NCI-H526 treated with DMSO at 0.1 percent for 48 hours (cell line): ENCODE measurements at places on chromosomes 7 and 10.

GRCh38 chr7:362402-363096 lies 72.6 kb downstream of the FOXL3 start:
- DNase-seq: no peak

DNA sequence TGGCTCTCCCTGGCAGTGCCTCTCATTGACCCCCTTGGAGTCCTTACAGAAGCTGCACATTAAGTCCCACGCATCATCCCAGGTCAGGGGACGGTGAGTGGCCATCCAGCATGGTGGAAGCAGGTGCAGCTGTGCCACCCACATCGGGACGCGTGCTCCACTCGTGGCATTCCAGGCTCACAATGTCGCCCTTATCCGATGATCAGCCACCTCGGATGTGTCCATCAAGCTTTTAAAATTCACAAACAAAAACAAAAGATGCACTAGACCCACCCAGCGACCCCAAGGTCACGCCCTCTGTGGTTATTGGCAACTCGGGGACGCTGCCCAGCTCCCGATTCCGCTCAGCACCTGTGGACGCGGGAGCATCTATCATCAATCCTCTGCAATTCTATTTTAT lies 530.9 kb downstream of the PTPRN2 start:
- DNase-seq: no peak

- no peak for DNase-seq
Measured at GRCh38 chr10:74167443-74167842, 16.4 kb downstream of the ADK start.

DNA sequence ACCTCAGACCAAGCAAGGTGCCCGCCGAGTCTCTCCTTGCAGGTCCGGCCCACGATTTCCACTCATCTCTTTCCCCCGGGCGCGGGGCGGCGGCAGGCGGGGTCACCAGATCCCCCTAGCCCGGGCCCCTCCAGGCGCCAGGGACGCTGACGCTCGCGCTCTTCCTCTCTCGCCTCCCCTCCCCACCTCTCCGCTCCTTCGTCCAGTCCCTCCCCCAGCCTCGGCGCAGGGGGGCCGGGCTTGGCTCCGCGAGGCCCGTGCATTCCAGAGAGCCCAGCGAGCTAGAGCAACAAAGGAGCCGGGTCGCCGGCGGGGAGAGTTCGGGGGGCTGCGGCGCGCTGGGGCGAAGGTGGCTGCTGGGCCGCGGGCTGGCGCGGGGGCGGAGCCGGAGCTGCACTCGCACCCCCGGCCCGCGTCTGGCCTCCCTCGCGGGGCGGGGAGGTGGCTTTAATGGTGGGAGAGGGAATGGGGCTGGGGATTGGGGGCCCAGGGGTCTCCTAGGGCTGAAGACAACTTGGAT lies at the start of gene SMO:
Gene SMO (plus strand): TSS at position 262 of the 520 bp plus-strand sequence. CDS start 519 bp downstream, outside the sequence.
- peak; percentile 22 for DNase-seq

GRCh38 chr7:105675934-105676371 lies 94.7 kb upstream of the EFCAB10 start:
- no peak for DNase-seq

GRCh38 chr10:50929670-50930069 lies 44.2 kb upstream of the A1CF start:
- DNase-seq: no peak

GRCh38 chr10:96074776-96075175 lies 31.4 kb downstream of the CCNJ start:
- no peak for DNase-seq

GRCh38 chr10:3109633-3110032 lies 42.3 kb downstream of the PFKP start:
- DNase-seq: no peak

GRCh38 chr7:4799508-4800268 lies 24.3 kb downstream of the AP5Z1 start:
- no peak for DNase-seq

DNA sequence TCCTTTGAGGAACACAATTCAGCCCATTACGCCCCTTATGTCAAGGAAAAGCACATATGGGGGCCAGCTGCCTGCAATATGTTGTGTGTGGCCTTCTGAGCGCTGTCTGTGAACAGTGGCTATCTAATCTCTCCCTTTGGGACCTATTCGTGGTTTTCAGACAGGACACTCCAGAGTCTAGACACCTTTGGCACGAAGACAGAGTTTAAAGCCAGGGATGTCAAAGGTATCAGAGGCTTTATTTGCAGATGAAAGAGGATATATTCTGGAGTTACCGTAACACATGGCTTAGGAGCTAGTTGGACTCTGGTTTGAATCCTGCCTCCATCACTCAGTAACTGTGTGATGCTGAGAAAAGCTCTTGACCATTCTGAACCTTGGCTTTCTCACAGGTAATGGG lies 14.8 kb upstream of the EEPD1 start:
- no peak for DNase-seq

- DNase-seq: no peak
Measured at GRCh38 chr7:144391014-144391413, 12.5 kb downstream of the NOBOX start.

DNA sequence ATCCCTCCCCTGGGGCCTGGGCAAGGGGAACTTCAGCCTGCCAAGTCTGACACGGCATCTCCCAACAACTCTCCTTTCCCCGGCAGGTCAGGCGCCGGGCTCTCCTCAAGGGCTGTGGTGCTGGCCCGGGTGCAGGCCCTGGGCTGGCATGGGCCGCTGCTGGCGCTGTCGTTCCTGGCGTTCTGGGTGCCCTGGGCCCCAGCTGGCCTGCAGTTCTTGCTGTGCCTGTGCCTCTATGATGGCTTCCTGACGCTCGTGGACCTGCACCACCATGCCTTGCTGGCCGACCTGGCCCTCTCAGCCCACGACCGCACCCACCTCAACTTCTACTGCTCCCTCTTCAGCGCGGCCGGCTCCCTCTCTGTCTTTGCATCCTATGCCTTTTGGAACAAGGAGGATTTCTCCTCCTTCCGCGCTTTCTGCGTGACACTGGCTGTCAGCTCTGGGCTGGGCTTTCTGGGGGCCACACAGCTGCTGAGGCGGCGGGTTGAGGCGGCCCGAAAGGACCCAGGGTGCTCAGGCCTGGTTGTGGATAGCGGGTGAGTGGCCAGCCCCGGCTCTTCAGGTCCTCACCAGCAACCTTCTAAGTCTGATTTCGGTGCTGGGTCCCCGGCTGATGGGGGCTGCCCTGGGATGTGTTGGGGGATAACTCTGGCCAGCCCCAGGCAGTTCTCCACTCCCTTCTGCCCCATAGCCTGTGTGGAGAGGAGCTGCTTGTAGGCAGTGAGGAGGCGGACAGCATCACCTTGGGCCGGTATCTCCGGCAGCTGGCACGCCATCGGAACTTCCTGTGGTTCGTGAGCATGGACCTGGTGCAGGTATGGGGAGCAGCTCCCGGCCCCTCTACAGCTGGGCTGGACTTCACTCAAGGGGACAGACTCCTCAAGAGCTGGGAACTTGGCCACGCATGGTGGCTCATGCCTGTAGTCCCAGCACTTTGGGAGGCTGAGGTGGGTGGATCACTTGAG lies 19.5 kb upstream of the C10orf95 start:
- no peak for DNase-seq

DNA sequence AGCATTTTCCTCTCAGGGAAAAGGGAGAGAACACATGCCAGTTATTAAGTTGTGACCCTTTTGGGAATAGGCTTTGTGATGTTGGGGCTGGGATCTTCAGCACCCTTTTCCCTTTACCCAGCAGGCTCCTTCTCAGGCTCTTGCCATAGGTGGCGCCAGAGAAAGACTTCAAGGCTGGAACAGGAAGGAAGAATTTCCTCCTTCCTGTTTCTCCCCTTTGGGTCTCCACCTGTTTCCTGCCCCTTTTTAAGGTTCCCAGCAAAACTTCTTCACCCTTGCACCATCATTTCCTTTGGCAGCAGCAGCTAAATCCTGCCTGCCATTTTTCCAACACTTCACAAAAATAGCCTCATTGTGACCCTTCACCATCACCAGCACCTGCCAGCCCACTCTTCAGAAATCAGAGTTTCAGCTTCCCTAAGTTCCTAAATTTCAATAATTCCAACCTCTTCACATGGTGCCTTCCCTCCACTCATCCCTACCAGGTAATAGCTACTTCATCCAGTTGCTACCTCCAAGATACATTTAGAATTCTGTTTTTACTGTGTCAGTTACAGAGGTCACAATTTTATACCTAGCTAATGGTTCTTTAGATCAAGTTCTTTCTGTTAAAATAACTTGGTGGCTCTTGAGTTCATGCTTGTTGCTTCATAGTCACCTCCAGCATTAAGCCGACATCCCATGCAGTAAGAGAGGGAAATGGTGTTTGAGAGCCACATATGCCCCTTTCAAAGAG lies 22.4 kb upstream of the FOXK1 start:
- no peak for DNase-seq

GRCh38 chr10:80674809-80675208 lies 137.1 kb downstream of the SH2D4B start:
- DNase-seq: no peak

GRCh38 chr10:6463366-6463765 lies 116.7 kb downstream of the PRKCQ start:
- DNase-seq: no peak

DNA sequence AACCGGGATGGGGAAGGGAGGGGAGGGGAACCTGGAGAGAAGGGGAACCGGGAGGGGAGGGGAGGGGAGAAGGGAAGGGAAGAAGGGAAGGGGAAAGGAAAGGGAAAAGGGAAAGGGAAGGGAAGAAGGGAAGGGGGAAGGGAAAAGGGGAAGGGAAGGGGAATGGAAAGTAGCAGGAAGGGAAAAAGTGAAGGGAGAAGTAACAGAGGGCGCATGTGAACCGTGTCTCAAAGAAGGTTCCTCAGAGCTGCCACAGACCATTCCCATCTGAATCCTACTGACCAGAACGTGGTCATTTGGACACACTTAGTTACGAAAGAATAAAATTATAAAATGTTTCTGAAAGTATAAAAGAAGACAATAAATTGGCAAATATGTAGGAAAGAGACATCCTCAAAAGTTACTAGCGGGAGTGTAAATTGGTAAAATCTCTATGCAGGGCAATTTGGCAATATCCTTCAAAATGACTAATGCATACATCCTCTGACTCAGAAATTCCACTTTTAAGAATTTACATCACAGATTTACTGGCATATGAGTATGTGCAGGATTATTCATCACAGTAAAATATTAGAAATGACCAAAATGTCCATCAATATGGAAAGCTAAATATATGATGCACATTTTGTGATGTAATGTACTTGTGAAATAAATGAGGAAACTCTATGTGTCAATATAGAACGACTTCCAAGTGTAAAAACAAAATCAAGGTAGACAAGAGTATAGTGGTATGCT lies 12.9 kb downstream of the C10orf67 start:
- no peak for DNase-seq

GRCh38 chr10:30531751-30532530 lies 97.6 kb downstream of the LYZL2 start:
- DNase-seq: no peak

- no peak for DNase-seq
Measured at GRCh38 chr7:79528421-79528820, 75.0 kb upstream of the MAGI2 start.

DNA sequence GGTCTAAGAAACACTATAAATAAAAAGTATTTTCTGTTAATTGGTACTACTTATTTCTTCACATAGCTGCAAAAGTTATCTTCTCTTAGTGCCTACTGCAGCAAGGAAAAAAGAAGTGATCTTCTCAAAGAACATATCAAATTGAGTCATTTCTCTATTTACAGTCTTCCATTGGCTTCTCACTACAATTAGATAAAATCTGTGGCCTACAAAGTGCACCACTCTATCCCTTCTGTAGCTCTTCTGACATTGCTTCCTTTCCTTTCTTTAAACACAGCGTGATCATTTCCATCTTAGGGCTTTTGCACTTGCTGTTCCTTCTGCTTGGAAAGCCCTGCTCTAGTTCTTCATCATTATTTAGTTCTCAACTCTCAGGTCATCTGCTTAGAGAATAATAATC lies 44.7 kb downstream of the MXI1 start:
- DNase-seq: no peak

DNA sequence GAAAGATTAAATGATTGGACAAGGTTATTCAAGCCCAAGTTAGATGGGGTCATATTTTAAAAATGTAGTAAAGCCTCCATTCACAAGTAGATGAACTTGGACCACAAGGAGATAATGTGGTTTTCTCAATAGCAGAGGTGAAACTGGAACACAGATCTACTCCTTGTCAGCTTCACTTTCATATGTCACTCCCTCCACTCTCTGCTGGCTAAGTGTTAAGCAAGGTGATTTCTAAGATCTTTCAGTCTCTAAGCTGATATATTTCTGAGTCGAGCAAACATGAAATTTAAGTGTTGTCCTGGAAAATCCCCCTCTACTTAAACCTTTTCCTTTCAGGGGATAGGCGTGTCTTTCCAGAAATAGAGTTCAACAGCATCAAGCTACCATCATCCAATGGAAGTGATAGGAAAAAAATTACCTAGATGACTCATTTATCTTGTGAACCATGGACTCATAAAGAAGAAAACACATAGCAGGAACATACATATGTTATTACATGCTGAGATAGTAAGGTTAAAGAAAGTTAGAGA lies 275.0 kb downstream of the PTEN start:
- DNase-seq: no peak

- no peak for DNase-seq
Measured at GRCh38 chr10:29957907-29958331, 101.5 kb downstream of the JCAD start.

DNA sequence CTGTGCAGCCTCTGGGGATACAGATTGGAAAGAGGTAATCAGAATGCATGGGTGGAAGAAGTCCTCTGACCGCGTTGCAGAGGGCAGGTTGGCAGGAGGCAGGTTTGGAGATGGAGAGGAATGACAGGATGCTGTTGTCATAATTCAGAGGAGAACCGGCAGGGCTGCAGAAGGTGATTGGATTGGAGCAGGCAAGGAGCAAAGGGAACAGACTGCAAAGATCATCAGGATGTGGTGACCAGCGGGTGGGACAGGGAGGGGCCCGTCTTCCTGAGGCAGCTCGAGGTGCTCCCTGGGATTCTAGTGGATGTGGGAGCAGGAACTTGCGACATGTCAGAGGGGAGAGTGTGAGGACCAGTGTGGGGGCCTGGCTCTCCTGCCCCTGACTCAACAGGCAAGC lies 78.5 kb upstream of the PPIF start:
- DNase-seq: no peak

DNA sequence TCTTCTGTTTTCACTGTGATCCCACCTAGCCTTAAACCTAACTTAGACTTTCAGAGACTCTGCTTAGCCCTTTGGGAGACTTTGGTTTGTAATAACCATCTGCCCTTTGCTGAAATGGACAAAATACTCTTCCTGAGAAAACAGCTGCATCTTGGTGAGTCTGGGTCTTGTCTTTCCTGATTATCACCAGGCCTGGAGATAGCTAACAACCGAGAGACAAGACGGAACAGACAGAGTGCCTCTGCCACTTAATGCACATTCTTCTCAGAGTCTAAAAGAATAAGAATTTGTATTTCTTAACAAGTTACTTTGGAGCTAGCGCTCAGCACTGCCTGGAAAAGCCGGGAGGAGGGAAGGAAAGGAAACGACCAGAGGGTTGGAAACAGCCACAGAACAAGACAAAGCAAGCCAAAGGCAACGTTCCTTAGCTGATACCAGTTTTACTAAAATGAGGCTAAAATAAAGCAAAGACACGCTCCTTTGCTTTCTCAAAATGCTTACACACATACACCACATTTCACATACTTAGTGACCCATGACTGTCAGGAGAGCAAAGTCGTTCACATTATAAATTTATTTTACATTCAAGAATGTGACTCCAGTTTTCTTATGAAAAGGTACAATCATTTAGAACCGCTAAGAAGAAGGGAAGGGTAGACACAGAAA lies 70.3 kb upstream of the DGKI start:
- no peak for DNase-seq
